Stimulated activated CD8-positive, alpha-beta memory T cell treated with anti-CD3 and anti-CD28 coated beads, Interleukin-2, amount 100 ng/mL, for 48 hours (primary cell): ENCODE measurements at places on chromosomes 6 and 20.

- no peak for DNase-seq
Measured at GRCh38 chr20:23249541-23249940, 101.0 kb upstream of the NXT1 start.

- DNase-seq = no peak
Measured at GRCh38 chr20:8860011-8860495, 208.8 kb upstream of the PLCB4 start.

GRCh38 chr20:43667341-43668132, 623 bp downstream of the MYBL2 start:
- DNase-seq = no peak

- no peak for DNase-seq
Measured at GRCh38 chr20:53586640-53587039, 7.0 kb downstream of the ZNF217 start.

DNA sequence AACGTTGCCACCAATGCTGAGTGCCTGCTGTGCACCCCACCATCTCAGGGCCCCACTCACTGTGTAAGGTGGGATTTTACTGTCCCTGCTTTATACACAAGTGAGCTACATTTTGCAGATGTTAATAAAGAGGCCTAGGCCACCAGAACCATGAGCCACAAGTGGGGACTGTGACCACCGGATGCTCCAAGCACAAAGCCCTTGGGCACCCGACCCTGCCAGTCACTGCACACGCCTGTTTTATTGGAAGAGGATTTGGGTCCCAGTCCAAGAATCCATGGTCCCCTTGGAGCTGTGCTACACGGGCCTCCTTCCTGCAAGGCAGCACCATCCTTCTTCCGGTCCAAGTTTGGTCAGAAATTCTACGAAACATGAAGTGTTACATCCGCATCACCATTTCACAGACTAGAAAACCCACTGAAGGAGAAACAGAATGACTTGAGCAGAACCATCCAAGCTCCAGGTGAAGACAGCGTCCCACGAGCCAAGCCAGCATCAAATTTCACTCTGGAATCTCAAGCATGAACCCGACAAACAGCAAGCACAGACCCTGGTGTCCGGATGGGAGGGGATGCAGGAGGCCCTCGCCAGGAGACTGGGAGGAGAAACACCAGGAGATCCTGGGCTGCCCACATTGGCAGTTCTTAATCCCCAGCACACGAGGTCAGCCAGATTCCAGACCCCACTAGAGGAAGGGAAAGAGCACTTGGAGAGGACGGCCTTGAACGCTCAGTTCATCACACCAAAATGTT, 226.9 kb downstream of the DLL1 start:
- no peak for DNase-seq

- no peak for DNase-seq
Measured at GRCh38 chr6:80020381-80021120, 16.1 kb downstream of the TTK start.

DNA sequence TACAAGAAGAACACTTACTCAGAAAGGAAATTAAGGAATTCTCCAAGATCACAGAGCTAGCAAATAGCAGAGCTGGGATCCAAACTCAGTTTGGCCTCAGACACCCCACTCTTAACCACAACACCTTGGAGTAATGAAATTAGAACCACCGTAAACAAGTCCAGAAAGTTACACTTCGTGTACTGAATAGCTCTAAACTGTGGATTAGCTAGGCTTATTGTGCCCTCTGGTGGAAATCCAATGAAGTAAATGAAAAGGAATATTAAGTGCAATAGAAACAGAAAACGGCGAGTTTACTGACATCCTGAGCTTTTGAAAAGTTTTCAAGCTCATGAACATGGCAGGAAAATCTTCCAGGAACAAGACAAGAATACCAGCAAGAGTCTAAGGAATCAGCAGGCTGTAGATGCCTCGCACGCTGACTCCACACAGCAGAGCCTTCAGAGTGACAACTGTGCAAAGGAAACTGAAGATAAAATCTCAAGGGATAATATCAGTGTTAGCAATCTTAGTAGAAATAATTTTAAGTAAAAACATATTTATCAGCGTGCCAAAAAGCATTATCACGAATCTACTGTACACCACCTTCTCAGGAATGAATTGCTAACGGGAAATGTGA, 34.6 kb downstream of the FBXO5 start:
- DNase-seq = no peak

GRCh38 chr6:20433929-20434328, 32.2 kb downstream of the E2F3 start:
- DNase-seq = no peak

DNA sequence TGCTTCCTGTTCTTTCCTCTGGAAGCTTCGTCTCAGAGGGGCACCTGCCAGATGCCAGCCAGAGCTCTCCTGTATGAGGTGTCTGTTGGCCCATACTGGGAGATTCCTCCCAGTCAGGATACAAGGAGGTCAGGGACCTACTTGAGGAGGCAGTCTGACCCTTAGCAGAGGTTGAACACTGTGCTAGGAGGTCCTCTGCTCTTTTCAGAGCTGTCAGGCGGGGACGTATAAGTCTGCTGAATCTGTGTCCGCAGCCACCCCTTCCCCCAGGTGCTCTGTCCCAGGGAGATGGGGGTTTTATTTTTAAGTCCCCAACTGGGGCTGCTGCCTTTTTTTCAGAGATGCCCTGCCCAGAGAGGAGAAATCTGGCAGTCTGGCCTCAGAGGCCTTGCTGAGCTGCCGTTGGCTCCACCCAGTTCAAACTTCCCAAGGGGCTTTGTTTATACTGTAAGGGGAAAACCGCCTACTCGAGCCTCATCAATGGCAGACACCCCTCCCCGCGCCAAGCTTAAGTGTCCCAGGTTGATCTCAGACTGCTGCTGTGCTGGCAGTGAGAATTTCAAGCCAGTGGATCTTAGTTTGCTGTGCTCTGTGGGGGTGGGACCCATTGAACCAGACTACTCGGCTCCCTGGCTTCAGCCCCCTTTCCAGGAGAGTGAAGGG, 326.7 kb downstream of the BCKDHB start:
- no peak for DNase-seq

DNA sequence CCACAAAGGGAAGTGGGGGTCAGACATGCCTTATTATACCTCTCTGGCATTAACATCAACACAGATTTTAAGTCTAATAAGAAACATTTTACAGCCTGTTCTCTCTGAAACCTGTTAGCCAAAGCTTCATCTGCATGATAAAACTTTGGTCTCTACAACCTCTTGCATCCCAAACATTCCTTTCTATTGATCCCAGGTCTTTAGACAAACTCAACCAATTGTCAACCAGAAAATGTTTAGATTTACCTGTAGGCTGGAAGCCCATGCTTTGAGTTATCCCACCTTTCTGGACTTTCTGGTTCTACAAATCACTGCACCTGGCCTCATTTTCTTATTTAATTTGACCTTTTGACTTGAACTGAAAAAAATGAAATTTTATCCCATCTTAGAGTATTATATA, 20.8 kb downstream of the MCM8 start:
- no peak for DNase-seq

GRCh38 chr6:138800377-138801150, 4.7 kb downstream of the ECT2L start:
- no peak for DNase-seq

- DNase-seq = no peak
Measured at GRCh38 chr6:72403413-72403812, 218.5 kb upstream of the KCNQ5 start.

- no peak for DNase-seq
Measured at GRCh38 chr20:43824309-43825050, 90.2 kb upstream of the TOX2 start.

DNA sequence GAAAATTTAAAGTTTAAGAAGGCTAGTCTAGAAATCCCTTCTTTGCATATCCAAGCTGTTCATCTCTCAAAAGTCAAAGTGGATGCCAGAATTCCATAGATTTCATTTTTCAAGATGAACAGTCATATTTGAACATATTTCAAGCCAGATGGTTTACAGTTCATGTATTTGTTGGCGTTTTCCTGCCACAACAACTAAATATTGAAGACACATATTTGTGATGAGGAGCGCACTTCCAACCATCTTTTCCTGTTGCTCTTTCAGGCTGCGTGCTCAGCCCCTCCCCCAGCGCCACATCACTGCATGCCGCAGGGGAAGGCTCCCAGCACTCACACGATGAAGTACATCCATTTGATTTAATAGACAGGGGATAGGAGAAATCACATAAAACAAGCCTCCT, 5.9 kb upstream of the NOX3 start:
- no peak for DNase-seq

- DNase-seq = no peak
Measured at GRCh38 chr6:138334000-138334399, 43.7 kb upstream of the SMIM28 start.

DNA sequence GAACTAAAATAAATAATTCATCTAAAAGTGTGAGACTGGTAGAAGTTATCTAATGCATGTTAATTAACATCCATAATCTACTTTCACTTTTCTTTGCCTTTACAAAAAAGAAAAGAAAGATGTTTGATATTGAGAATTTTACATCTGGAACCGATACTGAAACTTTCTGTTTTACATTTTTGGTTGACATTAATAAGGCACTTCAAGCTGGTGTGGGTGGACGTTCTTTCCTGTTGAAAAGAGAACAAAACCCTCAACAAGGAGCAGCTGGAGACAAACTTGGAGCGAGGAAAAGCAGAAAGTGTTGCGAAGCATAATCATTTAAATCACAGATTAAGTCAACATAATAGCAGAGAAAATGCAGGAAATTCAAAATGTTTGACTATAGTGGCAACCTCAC, 575.2 kb upstream of the ADGRB3 start:
- no peak for DNase-seq

- DNase-seq = no peak
Measured at GRCh38 chr6:12891595-12891994, 175.0 kb downstream of the PHACTR1 start.

- DNase-seq = no peak
Measured at GRCh38 chr6:42788671-42789070, 6.8 kb downstream of the BICRAL start.

DNA sequence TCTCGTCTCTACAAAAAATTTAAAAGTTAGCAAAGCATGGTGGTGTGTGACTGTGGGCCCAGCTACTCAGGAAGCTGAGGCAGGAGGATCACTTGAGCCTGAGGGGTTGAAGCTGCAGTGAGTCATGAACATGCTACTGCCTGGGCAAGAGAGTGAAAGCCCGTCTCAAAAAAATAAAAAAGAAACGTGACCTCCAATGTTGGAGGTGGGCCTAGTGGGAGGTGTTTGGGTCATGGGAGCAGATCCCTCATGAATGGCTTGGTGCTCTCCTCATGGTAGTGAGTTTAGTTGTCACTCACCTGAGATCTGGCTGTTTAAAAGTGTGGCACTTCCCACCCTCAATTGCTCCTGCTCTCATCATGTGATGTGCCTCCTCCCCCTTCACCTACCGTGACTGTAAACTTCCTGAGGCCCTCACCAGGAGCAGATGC, 24.3 kb downstream of the RBL1 start:
- DNase-seq = no peak

GRCh38 chr20:48739395-48740291, 88.2 kb downstream of the PREX1 start:
- DNase-seq = peak; percentile 48

DNA sequence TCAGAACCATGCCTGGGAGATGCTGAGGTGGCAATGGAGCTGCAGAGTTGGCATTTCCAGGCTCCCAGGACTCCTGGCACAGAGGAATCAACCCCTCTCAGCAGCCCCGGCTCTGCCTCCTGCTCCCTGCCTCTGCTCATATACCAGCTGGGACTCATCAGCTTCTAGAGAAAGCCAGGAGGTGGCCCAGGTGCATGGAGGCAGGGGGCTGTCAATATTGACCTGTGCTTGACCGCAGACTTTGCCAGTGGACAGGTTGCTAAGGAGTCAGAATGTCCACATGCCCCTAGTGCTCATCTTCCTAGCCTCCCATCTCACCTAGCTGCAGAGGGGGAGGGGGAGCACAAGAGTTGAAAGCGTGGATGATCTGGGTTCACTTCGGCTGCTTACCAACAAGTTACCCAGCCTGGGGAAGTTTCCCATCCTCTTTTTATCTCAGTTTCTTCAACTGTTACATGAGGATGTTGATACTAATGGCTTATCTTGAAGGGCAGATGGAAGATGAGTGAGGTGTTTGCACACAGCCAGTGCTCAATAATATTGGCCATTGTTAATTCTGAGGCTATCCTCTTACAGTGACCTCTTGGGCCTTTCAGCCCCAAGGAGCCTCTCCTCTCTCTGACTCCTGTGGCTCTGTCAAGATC, 9.2 kb upstream of the SCRT2 start:
- no peak for DNase-seq

DNA sequence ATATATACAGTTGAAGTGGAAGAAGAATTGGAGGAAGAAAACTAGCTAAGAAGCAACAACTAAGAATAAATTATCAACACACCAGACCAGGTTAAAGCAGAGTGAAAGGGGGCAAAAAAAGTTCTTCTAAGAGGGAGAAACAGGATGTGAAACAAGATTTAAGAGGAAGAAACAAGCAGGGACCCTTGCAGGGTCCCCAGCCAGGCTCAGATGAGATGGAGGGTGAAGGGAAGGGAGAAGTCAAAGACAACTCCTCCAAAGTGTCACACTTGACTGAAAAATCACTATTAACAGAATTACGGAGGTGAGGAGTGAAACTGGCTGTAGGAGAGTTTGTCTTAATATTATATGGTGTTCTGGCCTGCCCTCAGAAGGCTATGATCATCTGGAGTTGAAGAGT, 65.4 kb downstream of the MTFR2 start:
- no peak for DNase-seq

GRCh38 chr6:40163924-40164323, 229.7 kb upstream of the MOCS1 start:
- no peak for DNase-seq

DNA sequence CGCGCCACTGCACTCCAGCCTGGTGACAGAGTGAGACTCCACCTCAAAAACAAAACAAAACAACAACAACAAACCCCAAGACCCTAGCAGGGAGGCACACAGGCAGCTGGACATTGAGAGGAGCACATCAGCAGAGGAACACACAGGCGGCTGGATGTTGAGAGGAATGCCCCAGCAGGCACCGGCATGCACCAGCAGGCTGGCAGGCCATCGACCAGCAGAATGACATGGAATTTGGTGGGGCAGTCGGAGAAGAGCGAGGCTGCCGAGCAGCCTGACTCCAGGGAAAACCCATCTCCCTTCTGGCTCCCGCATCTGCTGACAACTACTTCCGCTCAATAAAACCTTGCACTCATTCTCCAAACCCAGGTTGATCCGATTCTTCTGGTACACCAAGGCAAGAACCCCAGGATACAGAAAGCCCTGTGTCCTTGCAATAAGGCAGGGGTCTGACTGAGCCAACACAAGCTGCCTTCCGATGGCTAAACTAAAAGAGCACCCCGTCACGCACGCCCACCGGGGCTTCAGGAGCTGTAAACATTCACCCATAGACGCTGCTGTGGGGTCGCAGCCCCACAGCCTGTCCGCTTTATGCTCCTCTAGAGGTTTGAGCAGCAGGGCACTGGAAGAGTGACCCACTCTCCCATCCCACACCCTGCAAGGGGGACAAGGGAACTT, 60.2 kb downstream of the SLC22A23 start:
- no peak for DNase-seq

- no peak for DNase-seq
Measured at GRCh38 chr6:139577124-139577762, 202.8 kb upstream of the CITED2 start.

DNA sequence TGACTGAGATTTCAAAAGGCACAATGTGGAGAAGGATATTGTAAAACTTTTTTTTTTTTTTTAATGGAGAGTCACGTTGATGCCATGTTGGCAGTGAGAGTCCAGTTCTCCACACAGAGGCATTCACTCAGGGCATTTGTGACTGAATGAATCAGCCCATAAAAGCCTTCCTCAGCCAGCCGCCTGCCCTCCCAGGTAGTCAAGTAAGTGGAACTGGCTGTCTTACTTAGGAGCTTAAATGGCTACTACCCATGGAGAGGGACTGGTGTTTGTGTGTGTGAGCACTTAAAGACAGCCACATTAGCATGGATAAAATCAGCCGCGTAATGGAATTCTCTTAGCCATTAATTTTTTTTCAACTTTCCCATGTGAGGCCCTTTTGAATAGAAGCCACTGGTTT, 12.6 kb downstream of the AAR2 start:
- no peak for DNase-seq
